Stomach (tissue), 19 donors: ENCODE measurements at places on chromosomes 12 and 14. TPM values are rescaled to one million over a fixed set of nuclear protein-coding genes. Genes with fewer than 3 reads are reported as not detected.

DNA sequence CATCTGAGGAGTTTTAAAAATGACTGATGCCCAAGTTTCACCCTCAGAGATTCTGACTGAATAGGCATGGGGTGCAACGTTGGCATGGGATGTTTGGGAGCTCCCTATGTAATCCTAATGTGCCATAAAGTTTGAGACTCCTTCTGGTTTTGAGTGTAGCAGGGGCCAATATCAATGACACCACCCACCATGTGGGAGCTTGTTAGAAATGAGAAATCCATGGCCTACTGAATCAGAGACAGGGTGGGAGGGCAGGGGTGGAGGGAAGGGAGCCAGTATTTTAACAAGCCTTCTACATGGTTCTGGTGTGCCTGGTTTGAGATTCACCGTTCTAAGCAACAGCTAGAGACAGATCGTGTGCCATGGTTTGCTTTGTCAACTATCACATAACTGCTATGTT is 46.1 kb downstream of the VCPKMT start:
- no peaks in the 10 kb centered on the region for H3K36me3 ChIP-seq
- H3K4me3 ChIP-seq, result no peak overlapping the region
- H3K27me3 ChIP-seq, result no peaks in the 10 kb centered on the region
- H3K27ac ChIP-seq, result no peak overlapping the region
- H3K4me1 ChIP-seq, result no peaks in the 10 kb centered on the region

GRCh38 chr12:64682572-64683277 is 72.4 kb downstream of the RASSF3 start:
- H3K4me3 ChIP-seq, result no peak overlapping the region
- H3K4me1 ChIP-seq, result peaks cover 77% of the 10 kb centered on the region
- H3K27me3 ChIP-seq, result no peaks in the 10 kb centered on the region
- peaks cover 22% of the 10 kb centered on the region for H3K36me3 ChIP-seq

DNA sequence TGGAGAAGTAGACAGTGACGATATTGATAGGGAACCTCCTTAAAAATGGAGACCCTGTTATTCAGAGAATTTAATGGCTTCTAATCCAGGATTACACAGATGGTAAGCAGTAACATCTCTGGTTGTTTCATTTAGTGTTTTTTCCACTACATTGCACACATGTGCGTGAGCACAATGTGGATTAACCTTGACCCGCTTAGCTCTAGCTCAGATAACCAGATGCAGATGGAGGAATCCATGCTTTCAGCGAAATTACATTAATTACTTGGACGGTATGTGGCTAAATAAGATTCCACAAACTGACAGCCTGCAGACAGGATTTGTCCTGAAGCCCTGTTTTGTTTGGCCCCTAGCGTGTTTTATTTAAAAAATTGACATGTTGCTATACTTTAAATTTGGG is 378.4 kb downstream of the CCDC91 start:
- no peak overlapping the region for H3K4me3 ChIP-seq
- no peak overlapping the region for H3K27ac ChIP-seq
- H3K27me3 ChIP-seq, result no peaks in the 10 kb centered on the region
- no peaks in the 10 kb centered on the region for H3K36me3 ChIP-seq
- no peaks in the 10 kb centered on the region for H3K4me1 ChIP-seq
- DNase-seq, result no peak

GRCh38 chr12:79682593-79682992 is 8.2 kb downstream of the PAWR start:
- H3K4me1 ChIP-seq, result peaks cover 21% of the 10 kb centered on the region
- no peak overlapping the region for H3K27ac ChIP-seq
- H3K36me3 ChIP-seq, result no peaks in the 10 kb centered on the region
- no peak for DNase-seq
- H3K4me3 ChIP-seq, result no peak overlapping the region

GRCh38 chr14:46571970-46572369 is 79.6 kb downstream of the RPL10L start:
- no peak for DNase-seq
- no peaks in the 10 kb centered on the region for H3K4me1 ChIP-seq
- H3K27me3 ChIP-seq, result no peaks in the 10 kb centered on the region
- H3K36me3 ChIP-seq, result no peaks in the 10 kb centered on the region
- no peak overlapping the region for H3K4me3 ChIP-seq
- H3K27ac ChIP-seq, result no peak overlapping the region

- DNase-seq, result peak; percentile 21
- H3K27ac ChIP-seq, result no peak overlapping the region
- no peaks in the 10 kb centered on the region for H3K27me3 ChIP-seq
- no peak overlapping the region for H3K4me3 ChIP-seq
- H3K4me1 ChIP-seq, result no peaks in the 10 kb centered on the region
- no peaks in the 10 kb centered on the region for H3K36me3 ChIP-seq
These were observed 31.3 kb upstream of the PPM1A start for GRCh38 chr14:60217713-60218112.

DNA sequence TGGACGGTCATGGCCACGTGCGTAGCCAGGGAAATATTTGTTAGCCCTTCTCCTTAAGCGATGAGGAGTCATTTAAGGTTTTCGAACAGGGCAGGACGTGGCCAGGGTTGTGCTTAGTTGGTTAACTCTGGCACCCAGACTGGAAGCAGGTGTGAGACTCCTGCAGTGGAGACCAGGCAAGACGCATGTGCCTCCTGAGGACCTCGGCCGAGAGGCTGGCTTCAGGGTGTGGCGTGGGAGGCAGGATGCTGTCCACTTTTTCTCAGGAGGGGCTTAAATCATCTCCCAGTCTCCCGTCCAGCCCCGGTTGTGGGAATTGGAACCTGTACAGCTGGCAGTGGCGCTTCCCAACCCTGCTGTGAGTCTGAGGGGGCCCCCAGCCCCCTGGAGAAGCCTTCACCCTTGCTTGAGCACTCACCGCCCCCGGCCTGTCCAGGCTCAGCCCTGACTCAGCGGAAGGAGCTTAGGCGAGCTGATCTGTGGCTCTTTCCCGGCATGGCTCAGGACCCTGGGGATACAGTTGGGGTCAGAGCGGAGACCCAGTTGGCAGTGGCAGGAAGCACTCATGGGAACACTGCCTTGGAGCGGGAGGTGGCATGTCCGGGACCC is 46.3 kb upstream of the TSPAN9 start:
- no peak overlapping the region for H3K4me3 ChIP-seq
- H3K4me1 ChIP-seq, result peaks cover 7% of the 10 kb centered on the region
- DNase-seq, result no peak
- H3K27ac ChIP-seq, result no peak overlapping the region
- peaks cover 13% of the 10 kb centered on the region for H3K36me3 ChIP-seq
- H3K27me3 ChIP-seq, result no peaks in the 10 kb centered on the region

The MSRB3 gene
- 142 TPM for total RNA-seq

DNA sequence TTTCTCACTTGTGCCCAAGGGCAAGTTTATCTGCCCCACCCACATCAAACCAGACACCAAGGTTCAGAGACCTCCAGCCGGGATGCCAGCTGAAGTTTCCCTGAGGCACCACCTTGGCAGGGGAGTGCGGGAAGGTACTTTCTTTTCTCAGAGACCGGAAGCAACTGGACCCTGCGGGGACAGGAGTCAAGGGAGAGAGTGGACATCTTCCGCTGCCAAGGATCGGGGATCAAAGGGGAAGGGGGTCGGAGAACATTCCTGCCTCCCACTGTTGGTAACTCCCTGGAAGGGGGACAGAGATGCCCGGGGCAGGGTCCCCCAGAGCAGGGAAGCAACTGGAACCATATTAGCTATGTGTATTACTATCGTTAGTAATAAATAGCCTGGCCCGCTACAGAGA is 161.8 kb downstream of the DICER1 start:
- no peaks in the 10 kb centered on the region for H3K36me3 ChIP-seq
- H3K27me3 ChIP-seq, result peaks cover 24% of the 10 kb centered on the region
- no peak overlapping the region for H3K27ac ChIP-seq
- H3K4me1 ChIP-seq, result no peaks in the 10 kb centered on the region

DNA sequence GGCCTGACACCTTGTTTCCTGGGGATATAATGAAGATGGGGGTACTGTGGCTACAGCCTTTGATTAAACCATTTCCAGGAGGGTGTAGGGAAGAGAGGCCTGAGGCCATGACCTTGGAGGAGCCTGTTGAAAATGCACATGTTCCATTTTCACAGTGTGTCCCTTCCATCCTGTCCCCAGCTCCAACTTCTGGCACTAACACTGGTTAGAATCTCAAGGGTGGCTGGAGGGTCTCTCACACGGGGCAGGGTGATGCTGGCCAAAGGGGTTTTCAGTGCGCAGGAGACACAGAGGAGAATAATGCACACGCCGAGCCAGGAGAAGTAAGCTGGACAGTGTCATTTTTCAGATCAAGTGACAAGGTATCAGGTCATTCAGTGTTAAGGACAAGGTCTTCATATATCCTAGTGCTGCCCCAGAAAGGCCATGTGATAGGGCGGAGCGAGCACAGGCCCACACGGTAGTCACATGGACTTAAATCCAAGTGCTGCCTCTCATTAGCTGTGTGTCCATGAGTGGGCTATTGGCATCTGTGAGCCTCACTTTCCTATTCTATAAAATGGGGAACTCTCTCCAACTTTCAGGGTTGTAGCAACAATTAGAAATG is 36.4 kb upstream of the TUNAR start:
- DNase-seq, result no peak
- H3K27ac ChIP-seq, result no peak overlapping the region
- H3K27me3 ChIP-seq, result no peaks in the 10 kb centered on the region
- H3K36me3 ChIP-seq, result no peaks in the 10 kb centered on the region
- H3K4me3 ChIP-seq, result no peak overlapping the region

GRCh38 chr12:121937654-121938053 is 19.3 kb downstream of the CFAP251 start:
- DNase-seq, result no peak
- H3K27me3 ChIP-seq, result no peaks in the 10 kb centered on the region
- no peaks in the 10 kb centered on the region for H3K36me3 ChIP-seq
- H3K4me1 ChIP-seq, result no peaks in the 10 kb centered on the region

- no peaks in the 10 kb centered on the region for H3K27me3 ChIP-seq
- H3K36me3 ChIP-seq, result no peaks in the 10 kb centered on the region
- DNase-seq, result no peak
- no peak overlapping the region for H3K27ac ChIP-seq
These were observed 379.8 kb upstream of the PRICKLE1 start for GRCh38 chr12:42969355-42969754.

The DNAH10 gene
- not detected for total RNA-seq

The PPP4R4 gene
- not detected for total RNA-seq

DNA sequence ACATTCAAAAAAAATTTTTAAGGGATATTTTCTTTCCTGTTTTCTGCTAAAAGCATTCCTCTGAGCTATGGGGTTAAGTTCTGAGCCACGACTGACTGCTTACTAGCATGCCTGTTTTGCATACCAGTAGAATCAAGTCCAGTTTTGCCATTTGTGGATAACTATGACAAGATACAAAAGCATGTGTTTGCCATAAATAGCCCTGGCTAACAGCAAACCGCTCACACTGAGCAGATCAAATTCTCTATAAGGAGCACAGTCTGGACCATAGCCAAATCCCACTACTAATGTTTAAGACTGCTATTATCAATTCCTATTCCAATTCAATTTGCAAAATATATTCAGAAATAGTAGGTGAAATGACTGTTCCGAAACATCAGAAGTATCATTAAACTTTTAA is 3.2 kb downstream of the CFL2 start:
- DNase-seq, result no peak
- H3K4me3 ChIP-seq, result no peak overlapping the region
- H3K27me3 ChIP-seq, result no peaks in the 10 kb centered on the region
- H3K27ac ChIP-seq, result peak overlapping the region; percentile 99
- H3K36me3 ChIP-seq, result peaks cover 6% of the 10 kb centered on the region
- H3K4me1 ChIP-seq, result peaks cover 32% of the 10 kb centered on the region

DNA sequence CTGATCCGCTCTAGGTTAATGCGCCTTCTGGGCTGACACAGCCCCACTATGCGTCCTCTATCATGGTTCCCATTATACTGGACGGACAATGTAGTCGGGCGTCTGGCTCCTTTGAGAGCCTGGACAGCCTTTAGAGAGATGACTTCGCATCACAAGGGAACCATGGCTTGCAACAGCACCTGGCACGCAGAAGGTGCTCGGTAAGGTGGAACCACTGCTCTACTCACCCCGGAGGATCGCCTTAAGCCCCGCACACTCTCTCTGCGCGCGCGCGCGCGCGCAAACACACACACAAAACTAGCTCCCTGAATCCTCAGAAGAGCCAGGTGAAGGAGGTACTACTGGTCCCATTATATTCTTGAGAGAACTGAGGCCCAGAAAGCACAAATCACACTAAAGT is 7.1 kb downstream of the MAP3K12 start:
- peak overlapping the region; percentile 51 for H3K4me3 ChIP-seq
- peak; percentile 42 for DNase-seq
- H3K36me3 ChIP-seq, result no peaks in the 10 kb centered on the region
- peak overlapping the region; percentile 89 for H3K27ac ChIP-seq
- H3K27me3 ChIP-seq, result no peaks in the 10 kb centered on the region

The GSKIP gene
- 61.9 TPM for total RNA-seq

DNA sequence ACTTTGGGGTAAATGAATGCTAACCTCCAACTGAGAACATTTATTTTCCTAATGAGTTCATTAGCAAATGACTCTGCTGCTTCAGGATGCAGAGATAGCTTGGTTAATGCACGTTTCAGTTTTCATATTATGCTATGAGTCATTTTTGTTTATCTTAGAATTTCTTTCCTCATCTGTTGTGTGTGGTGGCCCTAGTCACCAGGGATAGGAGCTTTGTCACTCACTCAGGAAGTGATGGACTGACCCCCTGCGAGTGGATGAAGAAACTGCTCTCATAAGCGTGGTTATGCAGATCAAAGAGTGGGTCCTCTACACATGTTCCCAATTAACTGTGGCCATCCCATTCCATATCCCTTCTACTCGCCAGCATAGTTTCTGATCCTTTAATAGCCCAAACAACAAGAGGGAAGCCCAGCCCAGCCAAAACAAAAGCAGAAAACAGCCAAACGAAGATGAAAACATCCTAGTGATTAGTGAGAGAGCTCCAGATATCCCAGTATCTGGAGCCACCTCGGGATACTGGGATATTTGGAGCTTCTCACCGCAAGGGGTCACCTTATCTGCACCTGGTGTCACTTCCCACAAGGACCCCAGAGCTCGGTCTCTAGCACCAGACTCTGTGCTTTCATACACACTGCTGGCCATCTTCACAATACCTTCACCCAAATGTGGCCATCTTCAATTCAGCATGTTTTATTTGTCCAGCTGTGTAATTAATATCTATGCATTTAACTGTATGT is 8.6 kb downstream of the TC2N start:
- no peak overlapping the region for H3K27ac ChIP-seq
- no peaks in the 10 kb centered on the region for H3K36me3 ChIP-seq
- H3K4me1 ChIP-seq, result peaks cover 28% of the 10 kb centered on the region

The TAS2R43 gene
- 11.9 TPM for total RNA-seq

The SLC2A14 gene
- not detected for total RNA-seq

The KRT76 gene
- total RNA-seq, result not detected

- peaks cover 9% of the 10 kb centered on the region for H3K36me3 ChIP-seq
- H3K4me3 ChIP-seq, result no peak overlapping the region
- no peaks in the 10 kb centered on the region for H3K27me3 ChIP-seq
- no peak for DNase-seq
These were observed 84.1 kb downstream of the TTC7B start for GRCh38 chr14:90732139-90732538.

- peaks cover 16% of the 10 kb centered on the region for H3K4me1 ChIP-seq
- peak overlapping the region; percentile 90 for H3K27ac ChIP-seq
- H3K4me3 ChIP-seq, result peak overlapping the region; percentile 96
- H3K36me3 ChIP-seq, result peaks cover 26% of the 10 kb centered on the region
- DNase-seq, result no peak
These were observed 544 bp downstream of the ABCD4 start for GRCh38 chr14:74302152-74302628.

The HOXC6 gene
- total RNA-seq, result not detected

GRCh38 chr12:54016478-54016964 is 7.7 kb downstream of the HOXC8 start:
- peak; percentile 37 for DNase-seq
- H3K36me3 ChIP-seq, result no peaks in the 10 kb centered on the region
- H3K4me1 ChIP-seq, result peaks cover 39% of the 10 kb centered on the region

GRCh38 chr14:23164250-23164649 is 19.2 kb downstream of the SLC7A8 start:
- no peak overlapping the region for H3K4me3 ChIP-seq
- peaks cover 14% of the 10 kb centered on the region for H3K36me3 ChIP-seq
- H3K4me1 ChIP-seq, result peaks cover 18% of the 10 kb centered on the region
- H3K27ac ChIP-seq, result peak overlapping the region; percentile 73
- DNase-seq, result peak; percentile 74
